Stimulated activated CD8-positive, alpha-beta memory T cell treated with anti-CD3 and anti-CD28 coated beads, Interleukin-4, amount 100 ng/mL, for 4 hours (primary cell): ENCODE measurements at places on chromosomes 1 and 21.

DNA sequence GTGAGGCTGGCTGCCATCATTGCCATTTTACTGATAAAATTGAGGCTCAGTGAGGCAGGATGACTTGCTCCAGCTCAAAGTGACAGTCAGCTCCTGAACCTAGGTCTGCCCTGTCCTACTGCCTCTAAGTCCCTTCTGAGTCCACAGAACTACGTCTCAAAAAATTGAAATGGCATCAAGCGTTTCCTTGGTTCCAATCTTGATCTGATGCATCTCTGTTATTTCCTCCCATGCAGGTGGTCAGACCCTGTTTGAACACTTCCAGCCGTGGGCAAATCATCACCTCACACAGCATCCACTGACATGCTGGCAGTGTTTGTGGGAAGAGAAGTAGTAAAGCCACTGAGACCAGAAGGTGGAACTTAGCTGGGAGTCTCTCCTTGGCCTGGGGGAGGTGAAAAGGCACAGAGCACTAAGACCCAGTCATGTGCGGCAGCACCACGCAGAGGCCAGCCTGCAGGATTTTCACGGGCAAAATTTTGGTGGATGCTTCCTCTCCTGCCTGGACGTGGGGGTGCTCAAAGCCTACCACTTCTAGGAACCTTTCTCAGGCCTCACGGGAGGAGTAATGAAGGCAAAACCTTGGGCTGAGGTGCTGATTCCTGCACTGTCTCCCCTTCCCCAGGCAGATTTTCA is 7.8 kb upstream of the CPLANE2 start:
- DNase-seq: no peak

- no peak for DNase-seq
Measured at GRCh38 chr1:43671193-43671592, 21.2 kb downstream of the KDM4A start.

- no peak for DNase-seq
Measured at GRCh38 chr1:117618450-117619122, 12.7 kb downstream of the TENT5C start.

DNA sequence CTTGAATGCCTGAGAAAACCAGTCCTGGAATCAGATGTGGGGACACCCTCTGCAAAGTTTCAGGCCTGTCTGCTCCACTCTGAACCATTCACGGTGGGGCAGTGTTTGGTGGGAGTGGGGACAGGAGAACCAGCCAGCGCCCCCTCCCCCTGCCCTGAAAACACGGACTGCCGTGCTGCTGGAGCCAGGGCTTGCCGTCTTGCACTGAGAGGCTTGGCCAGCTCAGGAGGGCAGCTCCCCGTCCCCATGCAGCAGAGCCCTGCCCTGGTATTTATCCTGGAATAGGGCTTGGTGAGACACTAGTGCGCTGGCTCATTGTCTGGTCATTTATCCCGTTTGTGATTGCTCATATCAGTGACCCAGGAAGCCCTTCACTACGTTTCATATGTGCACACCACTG is 3.9 kb downstream of the S100B start:
- DNase-seq: no peak

DNA sequence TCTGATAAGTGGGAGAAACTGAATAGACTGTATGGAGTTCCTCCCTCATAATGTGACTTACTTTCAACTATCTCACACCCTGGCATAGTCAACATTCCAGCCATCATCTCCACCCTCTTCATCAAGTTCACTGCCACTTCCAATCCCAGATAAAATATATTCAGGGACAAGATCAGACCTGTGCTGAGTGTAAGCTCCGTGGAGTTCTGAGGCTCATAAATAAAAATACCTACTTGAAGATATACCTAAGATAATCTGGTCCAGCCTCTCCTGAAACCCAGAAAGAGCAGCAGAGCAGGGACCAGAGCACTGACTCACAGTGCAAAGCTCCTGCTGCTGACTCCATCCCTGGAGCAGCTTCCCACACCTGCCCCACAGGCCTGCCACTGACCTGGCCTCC is 1.7 kb upstream of the LCE7A start:
- DNase-seq: no peak

DNA sequence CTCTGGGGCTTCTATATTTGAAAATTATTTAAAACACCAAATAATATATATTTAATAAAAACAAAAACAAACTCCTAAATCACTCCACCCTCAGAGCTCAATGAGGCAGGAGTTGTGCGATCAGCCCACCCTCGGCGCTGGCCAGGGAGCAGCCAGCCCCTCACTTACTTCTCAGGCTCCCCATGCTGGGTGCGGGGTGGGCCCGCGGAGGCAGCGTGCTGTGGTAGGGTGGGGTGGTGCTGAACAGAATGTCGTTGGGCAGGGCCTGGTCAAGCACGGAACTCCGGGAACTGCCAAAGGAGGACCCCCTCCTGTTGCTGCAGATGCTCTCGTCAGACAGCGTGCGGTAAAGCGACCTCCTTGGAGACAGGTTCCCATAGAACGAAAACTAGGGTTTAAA is 204.5 kb downstream of the SIPA1L2 start:
- no peak for DNase-seq

DNA sequence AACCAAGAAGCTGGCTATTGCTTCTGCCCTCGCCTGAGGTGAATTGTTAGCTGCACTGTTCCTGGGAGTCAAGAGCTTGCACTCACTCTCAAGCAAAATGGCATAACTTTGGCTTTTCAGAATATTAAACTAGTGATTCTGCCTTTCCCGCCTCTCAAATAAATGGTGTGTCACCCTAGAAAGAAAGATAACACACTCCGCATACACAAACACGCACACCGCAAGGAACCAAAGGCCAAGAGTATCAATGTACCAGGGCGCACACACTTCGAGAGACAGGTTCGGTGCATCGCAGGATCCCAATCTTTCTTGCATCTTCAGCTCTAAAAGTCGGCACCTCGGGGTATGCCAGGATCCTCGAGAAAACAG is 470 bp upstream of the RTCA start:
- DNase-seq: no peak

- no peak for DNase-seq
Measured at GRCh38 chr1:53140451-53140850, 2.0 kb downstream of the SLC1A7 start.

GRCh38 chr1:22465015-22465565 is 13.4 kb downstream of the ZBTB40 start:
- DNase-seq: no peak

- DNase-seq: no peak
Measured at GRCh38 chr1:223135176-223135942, 7.7 kb downstream of the TLR5 start.

DNA sequence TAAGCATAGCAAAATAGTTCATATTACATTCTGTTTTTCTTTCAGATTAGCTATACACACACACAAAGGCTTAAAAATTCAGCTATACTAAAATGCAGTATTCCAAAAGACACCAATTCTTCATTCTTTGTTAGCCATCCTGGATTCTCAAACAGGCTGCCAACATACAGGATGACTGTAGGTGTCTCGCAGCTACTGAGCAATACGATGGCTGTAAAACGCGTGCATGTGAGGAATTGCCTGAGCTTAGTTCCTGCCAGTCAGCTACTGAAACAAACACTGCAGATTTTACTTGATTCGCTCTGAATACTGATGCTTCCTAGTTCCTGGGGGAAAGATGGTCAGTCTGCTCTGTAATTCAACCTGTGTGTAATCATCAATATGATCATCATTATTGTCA is 24.7 kb upstream of the HMGN1 start:
- no peak for DNase-seq

GRCh38 chr21:43750339-43751033 is 25.6 kb downstream of the CSTB start:
- no peak for DNase-seq

- no peak for DNase-seq
Measured at GRCh38 chr1:9097947-9098705, 28.7 kb upstream of the SLC2A5 start.

- no peak for DNase-seq
Measured at GRCh38 chr21:34544032-34544496, 32.1 kb upstream of the KCNE1 start.

GRCh38 chr1:228513236-228513900 is 26.2 kb downstream of the RNF187 start:
- no peak for DNase-seq

- no peak for DNase-seq
Measured at GRCh38 chr1:87100271-87100670, 185.8 kb downstream of the HS2ST1 start.

- DNase-seq: no peak
Measured at GRCh38 chr1:26234644-26235370, 807 bp downstream of the CEP85 start.
